ENCODE measurements at places on chromosomes 3 and 15.
A peak's percentile ranks its signal among the peaks of the same experiment; 100 is the strongest.

- no peak for DNase-seq
Observed at GRCh38 chr3:140931801-140932200, 9.8 kb upstream of the SLC25A36 start.

- no peak for DNase-seq
Observed at GRCh38 chr3:177992993-177993970, 543.0 kb upstream of the KCNMB2 start.

GRCh38 chr3:59263152-59263551 lies 213.3 kb upstream of the CFAP20DC start:
- DNase-seq: no peak

GRCh38 chr3:160757233-160758106 lies 1.4 kb downstream of the PPM1L start:
- DNase-seq: peak; percentile 38

- no peak for DNase-seq
Observed at GRCh38 chr3:188446766-188447165, 292.8 kb downstream of the LPP start.

GRCh38 chr15:62093809-62094208 lies 27.0 kb downstream of the C2CD4A start:
- DNase-seq: no peak

DNA sequence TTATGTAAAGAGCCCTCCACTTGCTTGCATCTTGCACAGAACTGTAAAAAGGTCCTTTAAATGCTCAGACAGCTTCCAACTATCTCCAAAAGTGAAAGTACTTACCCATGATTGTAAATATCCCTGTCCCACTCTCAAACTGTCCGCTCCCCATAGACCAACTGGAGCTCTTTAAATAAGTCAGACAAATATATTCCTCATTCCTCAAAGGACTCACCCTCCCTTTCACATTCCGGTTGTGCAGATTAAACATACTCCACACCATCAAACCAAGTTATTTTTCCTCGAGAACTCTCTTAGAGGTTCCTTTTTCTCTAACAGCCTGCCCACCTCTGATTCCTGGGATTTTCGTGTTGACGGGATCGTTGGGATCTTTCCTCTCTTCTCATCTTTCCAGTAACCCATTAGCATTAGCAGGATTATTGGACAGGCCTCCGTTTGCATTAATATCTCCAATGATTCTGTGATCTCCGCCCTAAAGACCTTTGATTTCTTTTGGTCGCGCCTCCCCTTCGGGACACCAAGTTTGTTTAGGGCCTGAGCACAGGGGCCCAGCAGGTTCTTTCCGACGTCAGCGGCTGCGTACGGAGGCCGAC lies 763 bp downstream of the GOLGB1 start:
- DNase-seq: no peak

DNA sequence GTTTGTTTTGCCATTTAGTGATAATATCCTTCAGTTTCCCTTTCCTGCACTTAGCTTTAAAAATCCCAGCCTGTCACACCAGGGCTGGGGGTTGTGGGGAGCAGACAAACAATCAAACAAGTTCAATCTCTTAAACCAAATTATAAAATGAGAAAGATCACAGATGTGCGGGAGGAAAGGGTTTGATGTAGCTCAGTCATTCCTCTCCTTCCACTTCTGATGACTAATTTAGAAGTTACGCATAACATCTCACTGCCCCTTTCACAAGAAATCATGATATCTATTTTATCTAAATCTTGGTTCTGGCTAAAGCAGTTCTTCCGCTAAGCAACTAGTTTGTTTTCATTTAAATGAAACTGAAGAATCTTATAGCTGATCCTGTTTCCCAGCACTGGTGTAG lies 34.1 kb upstream of the ATG7 start:
- DNase-seq: no peak

DNA sequence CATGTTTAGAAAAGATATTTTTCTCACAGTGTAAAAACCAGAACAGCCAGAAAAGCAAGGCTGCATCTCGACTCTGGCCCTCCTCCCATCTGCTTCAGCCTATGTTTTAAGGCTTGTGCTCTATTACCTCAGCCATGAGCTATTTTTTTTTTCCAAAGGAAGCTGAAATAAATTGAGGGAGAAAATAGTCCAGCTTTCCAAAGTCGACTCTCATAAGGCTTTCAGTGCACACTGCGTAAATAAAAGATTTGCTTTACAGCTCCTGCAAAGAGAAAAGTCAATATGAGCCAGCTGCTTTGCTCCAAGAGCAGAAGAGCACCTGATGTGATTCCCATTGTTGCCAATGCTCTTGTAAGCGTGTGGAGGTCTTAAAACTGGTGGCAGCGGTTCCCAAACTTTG lies 26.7 kb downstream of the SCG3 start:
- peak; percentile 82 for DNase-seq

GRCh38 chr15:39232512-39232911 lies 348.4 kb upstream of the THBS1 start:
- DNase-seq: no peak

DNA sequence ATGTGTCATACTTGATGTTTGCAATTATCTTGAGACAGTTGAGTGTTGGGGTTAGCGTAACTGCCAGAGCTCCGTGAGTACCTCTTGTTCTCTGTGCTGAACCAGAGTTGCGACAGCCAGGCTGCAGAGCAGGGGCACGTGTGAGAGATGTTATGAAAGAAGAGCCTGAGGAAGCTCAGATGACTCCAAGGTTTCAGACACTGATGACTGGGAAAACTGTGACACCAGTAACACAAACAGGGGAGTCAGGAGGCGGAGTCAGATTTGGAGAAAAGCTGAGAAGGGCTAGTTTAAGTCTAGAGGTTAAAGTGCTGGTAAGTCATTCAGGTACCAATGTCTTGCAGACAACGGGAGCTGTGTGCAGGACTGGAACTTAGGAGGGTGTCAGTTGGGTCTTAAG lies 45.0 kb downstream of the BLM start:
- DNase-seq: no peak

- no peak for DNase-seq
Observed at GRCh38 chr3:149736175-149736952, 15.9 kb downstream of the COMMD2 start.

DNA sequence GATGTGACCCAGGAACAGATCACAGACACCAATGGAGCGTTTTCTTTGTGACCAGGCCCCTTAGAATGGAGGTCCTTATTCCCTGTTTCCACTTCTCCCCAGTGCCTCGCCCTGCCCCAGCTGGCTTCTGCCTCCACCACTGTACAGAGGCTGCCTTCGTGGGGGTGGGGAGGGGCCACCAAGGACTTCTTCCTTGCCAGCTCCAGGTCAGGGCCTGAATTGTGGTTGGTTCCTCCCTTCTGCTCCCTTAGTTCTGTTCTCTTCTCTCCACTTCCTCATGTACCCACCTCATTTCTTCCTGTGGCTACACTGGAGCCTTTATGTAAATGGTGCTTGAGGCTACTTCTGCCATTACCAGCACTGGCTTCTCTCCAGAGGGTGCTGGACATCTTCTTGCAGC lies 16.4 kb downstream of the TGM4 start:
- DNase-seq: no peak

DNA sequence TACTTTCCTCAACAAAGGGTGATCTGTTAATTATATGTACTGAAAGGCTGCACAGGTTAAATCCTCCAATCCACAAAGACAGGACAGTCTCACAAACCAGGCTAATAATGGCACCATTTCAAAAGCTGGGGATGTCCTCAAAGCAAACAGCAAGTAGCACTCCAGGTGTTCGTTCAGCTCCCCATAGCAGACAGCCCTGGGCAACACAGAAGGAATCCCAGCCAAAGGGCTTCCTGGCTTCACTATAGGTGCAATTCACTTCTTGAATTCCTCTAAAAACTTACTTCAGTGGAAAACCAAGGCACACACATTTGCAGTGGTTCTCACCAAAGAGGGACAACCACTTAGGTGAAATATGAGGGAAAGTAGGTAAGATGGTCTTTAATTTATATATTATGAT lies 166.7 kb downstream of the CTNNB1 start:
- DNase-seq: no peak

GRCh38 chr3:19688767-19689166 lies 245.2 kb downstream of the EFHB start:
- DNase-seq: no peak

GRCh38 chr15:28936481-28936881 lies 50.7 kb downstream of the APBA2 start:
- no peak for DNase-seq

- DNase-seq: no peak
Observed at GRCh38 chr3:151377768-151378385, 6.7 kb downstream of the P2RY12 start.

- DNase-seq: no peak
Observed at GRCh38 chr3:100009276-100010086, 104.8 kb downstream of the FILIP1L start.

- DNase-seq: peak; percentile 33
Observed at GRCh38 chr3:147119989-147120388, 286.4 kb downstream of the ZIC4 start.

DNA sequence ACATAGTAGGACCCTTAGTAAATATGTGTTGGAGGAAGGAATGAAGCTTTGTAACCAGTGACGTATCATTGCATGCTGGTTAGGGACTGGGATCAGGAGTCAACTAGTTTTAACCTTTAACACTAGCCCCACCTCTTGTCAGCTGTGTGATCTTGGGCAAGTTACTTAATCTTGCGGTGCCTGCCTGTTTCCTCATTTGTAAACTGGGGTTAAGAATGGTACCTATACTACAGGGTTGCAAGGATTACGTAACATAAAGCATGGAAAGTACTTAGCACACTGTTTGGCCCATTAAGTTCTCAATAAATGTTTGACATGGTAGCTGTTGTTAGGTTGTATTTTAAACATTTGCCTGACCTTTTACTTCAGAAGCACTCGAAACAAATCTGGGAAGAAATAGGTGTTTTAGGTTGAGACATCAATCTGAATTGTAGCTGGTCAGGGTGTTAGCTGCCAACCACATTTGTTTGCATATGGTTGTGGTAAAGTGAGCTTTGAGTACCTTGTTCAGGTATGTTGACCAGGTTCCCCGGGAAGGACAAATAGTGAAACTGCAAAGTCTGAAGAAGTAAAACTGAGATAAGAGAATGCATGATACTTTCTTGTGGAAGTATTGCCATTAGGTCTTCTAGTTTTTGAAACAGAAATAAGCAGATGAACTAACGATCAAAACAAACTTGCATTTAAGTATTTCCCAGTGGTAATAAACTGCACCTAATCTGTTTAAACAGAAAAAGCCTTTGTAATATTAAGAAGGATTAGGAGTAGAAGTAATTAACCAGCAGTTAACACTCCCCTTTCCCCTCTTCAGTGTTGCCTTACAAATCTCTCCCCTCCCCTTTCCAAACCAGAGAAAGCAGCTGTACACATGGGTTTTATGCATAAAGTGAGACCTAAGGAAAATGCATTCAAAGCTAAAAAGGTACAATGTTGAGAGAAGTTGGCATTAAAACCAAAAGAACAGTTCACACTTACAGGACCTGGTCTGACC lies 25.8 kb upstream of the SCAANT1 start:
- no peak for DNase-seq

DNA sequence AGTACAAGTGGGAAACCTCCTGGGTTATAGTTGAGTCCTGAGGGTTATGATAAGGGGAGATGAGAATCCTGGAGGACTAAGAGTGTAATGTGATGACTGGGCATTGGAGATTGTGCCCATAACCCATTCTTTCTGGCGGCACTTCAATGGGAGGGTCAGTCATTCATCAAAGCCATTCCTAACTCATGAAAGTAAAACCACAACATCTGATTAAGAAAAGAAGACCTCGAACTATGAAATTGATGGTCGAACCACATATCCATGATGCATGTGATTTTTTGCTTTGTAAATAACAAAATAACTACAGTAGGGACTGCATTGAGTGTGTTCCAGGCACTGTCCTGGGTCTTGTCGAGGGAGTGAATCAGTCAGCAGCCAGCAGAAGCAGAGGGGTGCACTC lies 215.1 kb downstream of the SHQ1 start:
- DNase-seq: no peak

DNA sequence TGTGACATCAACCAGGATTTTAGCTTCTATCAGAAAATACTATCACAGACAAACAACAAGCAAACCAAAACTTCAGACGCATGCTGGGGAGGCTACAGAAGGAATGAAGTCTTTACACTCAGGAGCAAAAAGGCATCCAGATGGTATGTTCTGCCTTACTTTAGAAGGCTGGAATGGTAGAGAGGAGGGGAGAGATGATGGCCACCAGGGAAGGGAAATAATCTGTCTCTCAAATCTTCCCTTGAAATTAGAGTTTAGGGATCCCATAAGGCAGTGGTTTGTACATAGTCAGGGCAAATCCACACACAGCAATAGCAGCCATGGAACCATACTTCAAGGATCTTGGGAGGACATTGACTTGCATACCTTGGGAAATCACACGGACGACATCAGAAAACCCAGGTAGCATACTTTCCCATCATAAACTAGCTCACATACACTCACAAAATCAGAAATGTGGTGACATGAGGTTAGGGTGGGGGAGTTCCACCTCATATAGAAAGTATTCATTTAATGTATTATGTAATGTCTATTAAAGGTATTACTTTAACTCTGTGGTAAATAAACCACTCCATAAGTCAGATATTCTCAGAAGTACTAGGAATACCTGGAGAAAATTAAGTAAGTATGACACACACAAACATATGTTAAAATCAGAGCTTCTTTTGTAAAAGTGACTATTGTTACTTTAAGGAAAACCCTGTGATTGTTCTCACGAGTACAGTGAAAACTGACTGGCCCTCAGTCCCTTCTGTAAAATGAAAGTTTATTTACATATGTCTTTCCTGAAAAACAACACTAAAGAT lies 9.4 kb downstream of the BTLA start:
- no peak for DNase-seq

DNA sequence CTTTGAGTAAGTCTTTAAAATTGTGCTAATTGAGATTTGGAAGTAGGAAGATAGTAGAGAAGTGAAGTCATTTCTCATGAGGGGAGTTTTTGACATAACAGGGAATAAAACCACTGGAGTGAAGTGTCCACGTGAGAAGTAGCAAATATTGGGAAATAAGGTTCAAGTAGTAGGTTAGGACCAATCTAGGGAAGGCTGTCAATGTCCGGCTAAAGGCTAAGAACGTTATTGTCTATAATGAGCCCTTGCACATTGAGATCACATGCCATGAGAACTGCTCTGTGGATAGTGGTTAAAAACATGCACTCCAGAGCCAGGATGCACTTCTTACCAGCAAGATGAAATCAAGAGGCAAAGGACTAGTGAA lies 459.9 kb upstream of the TPRG1 start:
- no peak for DNase-seq

DNA sequence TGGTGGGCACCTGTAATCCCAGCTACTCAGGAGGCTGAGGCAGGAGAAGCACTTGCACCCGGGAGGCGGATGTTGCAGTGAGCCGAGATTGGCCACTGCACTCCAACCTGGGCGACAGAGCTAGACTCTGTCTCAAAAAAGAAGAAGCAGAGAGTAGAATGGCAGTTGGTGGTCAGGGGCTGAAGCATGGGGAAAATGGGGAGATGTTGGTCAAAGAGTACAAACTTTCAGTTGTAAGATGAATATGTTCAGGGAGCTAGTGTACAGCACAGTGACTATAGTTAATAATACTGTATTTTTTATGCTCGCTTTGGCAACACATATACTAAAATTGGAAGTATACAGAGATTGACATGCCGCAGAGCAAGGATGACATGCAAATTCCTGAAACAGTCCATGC lies 41.5 kb downstream of the PCNP start:
- DNase-seq: no peak
